Ureter (tissue), 1 donor: ENCODE measurements at places on chromosomes 1 and 21. TPM values are rescaled to one million over a fixed set of nuclear protein-coding genes. Genes with fewer than 3 reads are reported as not detected.

Gene FNDC5
- 1.7 TPM for total RNA-seq

Gene PTGFRN
- 103 TPM for total RNA-seq

Gene NES
- total RNA-seq, result 42.4 TPM

GRCh38 chr1:170765279-170765678, 101.3 kb downstream of the PRRX1 start:
- no peak for DNase-seq

GRCh38 chr1:11880911-11881748, 22.4 kb upstream of the NPPB start:
- no peak for DNase-seq

- no peak for DNase-seq
Observed at GRCh38 chr1:114289306-114289705, 135.6 kb upstream of the SYT6 start.

- DNase-seq, result no peak
Observed at GRCh38 chr1:227315629-227316346, 2.5 kb downstream of the CDC42BPA start.

GRCh38 chr1:225847610-225848009, 34.6 kb downstream of the TMEM63A start:
- DNase-seq, result no peak

- DNase-seq, result no peak
Observed at GRCh38 chr1:229841230-229841629, 215.2 kb downstream of the URB2 start.
